ENCODE measurements at places on chromosomes 2 and 18.

GRCh38 chr2:74031959-74032287 lies 47.2 kb downstream of the TET3 start:
- no peak for DNase-seq

DNA sequence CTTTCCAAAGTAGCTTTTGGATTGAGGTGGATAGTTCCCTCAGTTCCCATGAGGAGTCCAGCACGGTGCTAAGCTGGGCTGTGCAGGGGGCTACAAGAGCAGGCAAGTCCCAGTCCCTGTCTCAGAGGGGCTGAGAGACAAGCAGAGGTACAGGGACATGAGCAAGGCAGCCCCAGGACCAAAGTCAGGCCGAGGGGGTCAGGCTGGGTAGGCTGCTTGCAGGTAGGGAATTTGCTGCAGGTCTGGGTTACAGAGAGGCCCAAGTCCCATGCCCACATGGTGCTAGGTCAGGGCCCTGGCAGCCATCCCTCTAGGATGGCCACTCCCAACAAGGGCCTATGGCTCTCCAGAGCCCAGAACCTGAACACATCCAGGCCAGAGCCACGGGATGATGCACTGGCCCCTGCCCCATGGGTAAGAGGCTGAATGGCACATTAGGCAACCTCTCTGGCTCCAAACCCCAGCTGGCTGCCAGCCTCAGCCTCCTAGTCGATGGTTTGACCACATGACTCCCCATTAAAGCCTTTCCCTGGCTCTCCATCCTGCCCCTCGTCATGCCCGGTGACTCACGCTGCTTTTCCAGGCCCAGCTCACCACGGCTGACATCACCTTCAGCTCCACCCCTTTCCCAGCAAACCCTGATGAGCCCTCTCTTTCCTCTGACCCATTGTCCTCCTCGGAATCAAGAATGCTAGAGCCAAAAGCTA lies 83.7 kb downstream of the SDC1 start:
- no peak for DNase-seq

DNA sequence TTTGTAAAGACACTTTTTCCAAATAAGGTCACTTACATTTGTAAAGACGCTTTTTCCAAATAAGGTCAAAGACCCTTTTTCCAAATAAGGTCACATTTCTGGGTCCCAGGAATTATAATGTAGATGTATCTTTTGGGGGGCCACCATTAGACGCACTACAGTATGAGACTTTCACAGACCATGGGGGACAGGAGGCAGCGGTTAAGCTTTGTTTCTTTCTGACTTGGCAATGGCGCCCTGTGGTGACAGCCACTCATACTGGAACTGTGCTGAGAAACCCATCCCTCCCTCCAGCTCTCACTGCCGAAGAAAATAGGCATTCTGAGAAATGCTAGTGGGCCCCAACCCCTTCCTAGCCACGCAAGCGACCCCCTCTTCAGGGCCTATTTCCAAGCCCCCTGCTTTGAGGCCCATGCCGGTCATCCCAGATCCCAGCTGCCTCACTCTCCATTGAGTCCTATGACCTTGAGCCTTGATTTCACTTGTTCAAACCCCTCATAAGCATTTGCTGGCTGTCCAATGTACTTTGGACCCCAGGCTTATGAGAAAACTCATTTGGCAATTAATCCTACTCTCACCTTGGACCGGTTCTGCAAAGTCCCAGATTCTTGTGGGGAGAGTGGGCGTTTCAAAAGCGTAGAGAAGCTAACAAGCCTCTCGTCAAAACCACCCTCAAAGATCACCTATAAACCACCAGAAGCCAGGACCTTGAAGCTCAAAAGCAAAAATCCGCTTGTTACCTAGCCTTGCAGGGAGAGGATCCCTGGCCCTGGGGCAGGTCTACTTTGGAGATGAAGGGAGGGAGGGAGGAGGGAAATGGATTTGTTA lies 11.3 kb upstream of the SPATA3 start:
- DNase-seq, result no peak

DNA sequence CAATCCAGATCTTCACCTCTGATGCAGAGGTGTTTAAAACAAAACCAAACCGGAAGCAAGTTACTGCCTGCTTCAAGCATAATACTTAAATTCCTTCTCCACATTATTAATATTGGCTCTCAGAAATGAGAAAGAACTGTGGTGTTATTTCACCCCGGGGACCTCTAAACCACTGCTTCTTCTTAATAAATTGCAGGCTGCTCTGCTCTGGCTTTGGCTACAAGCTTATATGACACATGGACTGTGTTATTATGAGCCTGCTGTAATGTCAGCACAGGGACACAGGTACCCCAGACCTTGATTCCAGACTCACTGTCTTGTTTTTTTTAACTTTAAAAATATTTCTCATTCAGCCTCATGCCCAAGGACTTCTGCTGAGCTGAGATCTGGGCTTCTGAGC lies 45.1 kb downstream of the ST6GAL2 start:
- no peak for DNase-seq

GRCh38 chr2:201204655-201205514 lies 21.9 kb downstream of the CASP10 start:
- no peak for DNase-seq

Data from stimulated activated CD8-positive, alpha-beta memory T cell treated with anti-CD3 and anti-CD28 coated beads, Interleukin-12 subunit alpha, Interleukin-12 subunit beta, amount 100 ng/mL, for 1 hour (primary cell).